Endothelial cell (in vitro differentiated cells): ENCODE measurements at places on chromosomes 11 and 22. TPM values are rescaled to one million over a fixed set of nuclear protein-coding genes. Genes with fewer than 3 reads are reported as not detected.
A peak's percentile ranks its signal among the peaks of the same experiment; 100 is the strongest.

GRCh38 chr11:65617990-65618751 is 2.6 kb downstream of the PCNX3 start:
- peaks cover 29% of the 10 kb centered on the region for H3K36me3 ChIP-seq
- no peak overlapping the region for H3K27ac ChIP-seq
- peaks cover 8% of the 10 kb centered on the region for H3K4me1 ChIP-seq

- no peak overlapping the region for H3K4me3 ChIP-seq
- no peaks in the 10 kb centered on the region for H3K36me3 ChIP-seq
- peaks cover 7% of the 10 kb centered on the region for H3K4me1 ChIP-seq
- DNase-seq = no peak
- H3K27me3 ChIP-seq = peaks cover 11% of the 10 kb centered on the region
Measured at GRCh38 chr11:63914896-63915691, 1.9 kb downstream of the RCOR2 start.

DNA sequence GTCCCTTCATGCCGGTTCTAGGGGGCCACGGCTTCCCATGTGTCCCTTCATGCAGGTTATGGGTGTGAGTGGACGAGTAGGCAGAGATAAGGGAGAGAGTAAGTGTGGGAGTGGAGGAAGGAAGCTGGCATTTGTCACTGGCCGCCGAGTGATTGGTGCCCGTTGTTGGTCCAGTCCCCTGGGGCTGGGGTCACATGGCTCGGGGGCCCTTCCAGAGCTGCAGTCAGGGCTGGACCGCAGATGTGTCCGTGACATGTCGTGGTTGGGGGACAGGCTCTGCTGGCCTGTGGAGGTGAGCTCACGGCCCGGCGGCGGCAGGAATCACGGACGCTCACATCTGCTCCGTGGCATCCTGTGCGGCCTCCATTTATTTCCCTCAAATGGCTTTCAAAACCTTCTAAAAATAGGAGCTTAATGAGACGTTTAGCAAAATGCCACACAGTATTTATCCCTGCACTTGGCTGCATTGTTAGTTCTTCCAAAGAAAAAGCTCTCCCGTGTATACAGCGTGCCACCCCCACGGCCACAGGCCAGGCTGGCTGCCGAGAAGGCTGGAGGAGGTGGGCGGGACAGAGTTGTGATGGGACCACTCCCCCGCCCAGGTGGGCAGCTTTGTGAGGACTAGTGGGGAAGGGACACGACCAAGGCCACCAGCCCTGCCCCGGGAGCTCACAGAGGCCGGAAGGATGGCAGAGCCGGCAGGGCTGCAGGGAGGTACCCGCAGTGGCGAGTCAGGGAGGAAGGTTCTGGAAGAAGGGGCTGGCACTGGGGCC is 386.7 kb downstream of the TBC1D22A start:
- no peak overlapping the region for H3K4me3 ChIP-seq
- peaks cover 19% of the 10 kb centered on the region for H3K27me3 ChIP-seq
- DNase-seq = no peak
- H3K4me1 ChIP-seq = peaks cover 4% of the 10 kb centered on the region
- no peak overlapping the region for H3K27ac ChIP-seq

- peaks cover 3% of the 10 kb centered on the region for H3K27me3 ChIP-seq
- H3K27ac ChIP-seq = no peak overlapping the region
- DNase-seq = no peak
- no peaks in the 10 kb centered on the region for H3K36me3 ChIP-seq
Measured at GRCh38 chr11:20474882-20475517, 87.5 kb downstream of the PRMT3 start.

- no peak for DNase-seq
- H3K4me3 ChIP-seq = no peak overlapping the region
- peaks cover 4% of the 10 kb centered on the region for H3K36me3 ChIP-seq
- peaks cover 1% of the 10 kb centered on the region for H3K27me3 ChIP-seq
Measured at GRCh38 chr11:73426219-73426850, 50.1 kb downstream of the RELT start.

- H3K36me3 ChIP-seq = no peaks in the 10 kb centered on the region
- H3K27me3 ChIP-seq = peaks cover 2% of the 10 kb centered on the region
- H3K4me1 ChIP-seq = peaks cover 14% of the 10 kb centered on the region
- DNase-seq = no peak
Measured at GRCh38 chr11:93651052-93651451, 10.4 kb upstream of the CEP295 start.

- H3K4me1 ChIP-seq = peaks cover 16% of the 10 kb centered on the region
- no peak for DNase-seq
- no peak overlapping the region for H3K4me3 ChIP-seq
- peaks cover 5% of the 10 kb centered on the region for H3K27me3 ChIP-seq
- H3K36me3 ChIP-seq = peaks cover 8% of the 10 kb centered on the region
Measured at GRCh38 chr11:64687204-64687603, 35.8 kb downstream of the NRXN2 start.

- no peak overlapping the region for H3K4me3 ChIP-seq
- H3K36me3 ChIP-seq = no peaks in the 10 kb centered on the region
- H3K4me1 ChIP-seq = peaks cover 17% of the 10 kb centered on the region
- no peak overlapping the region for H3K27ac ChIP-seq
- H3K27me3 ChIP-seq = peaks cover 1% of the 10 kb centered on the region
- no peak for DNase-seq
Measured at GRCh38 chr22:27329966-27330645, 471.4 kb downstream of the MN1 start.

GRCh38 chr11:85764796-85765195 is 46.1 kb downstream of the SYTL2 start:
- DNase-seq = no peak
- H3K36me3 ChIP-seq = no peaks in the 10 kb centered on the region
- peaks cover 6% of the 10 kb centered on the region for H3K4me1 ChIP-seq
- no peak overlapping the region for H3K4me3 ChIP-seq

- H3K36me3 ChIP-seq = peaks cover 5% of the 10 kb centered on the region
- no peak overlapping the region for H3K27ac ChIP-seq
- peaks cover 3% of the 10 kb centered on the region for H3K27me3 ChIP-seq
- H3K4me3 ChIP-seq = peak overlapping the region; percentile 90
- DNase-seq = no peak
Measured at GRCh38 chr22:25563761-25564319, 635 bp upstream of the GRK3 start.

GRCh38 chr11:74185695-74186094 is 14.6 kb downstream of the PPME1 start:
- no peaks in the 10 kb centered on the region for H3K4me1 ChIP-seq
- no peak overlapping the region for H3K4me3 ChIP-seq
- no peak overlapping the region for H3K27ac ChIP-seq
- peaks cover 12% of the 10 kb centered on the region for H3K36me3 ChIP-seq
- no peaks in the 10 kb centered on the region for H3K27me3 ChIP-seq

GRCh38 chr11:81548123-81548522 is 1185.5 kb downstream of the FAM181B start:
- no peaks in the 10 kb centered on the region for H3K36me3 ChIP-seq
- H3K4me1 ChIP-seq = no peaks in the 10 kb centered on the region

GRCh38 chr11:44235765-44236201 is 74.2 kb downstream of the ALX4 start:
- H3K4me1 ChIP-seq = no peaks in the 10 kb centered on the region
- no peaks in the 10 kb centered on the region for H3K27me3 ChIP-seq
- H3K27ac ChIP-seq = no peak overlapping the region
- peaks cover 4% of the 10 kb centered on the region for H3K36me3 ChIP-seq
- H3K4me3 ChIP-seq = no peak overlapping the region
- no peak for DNase-seq

DNA sequence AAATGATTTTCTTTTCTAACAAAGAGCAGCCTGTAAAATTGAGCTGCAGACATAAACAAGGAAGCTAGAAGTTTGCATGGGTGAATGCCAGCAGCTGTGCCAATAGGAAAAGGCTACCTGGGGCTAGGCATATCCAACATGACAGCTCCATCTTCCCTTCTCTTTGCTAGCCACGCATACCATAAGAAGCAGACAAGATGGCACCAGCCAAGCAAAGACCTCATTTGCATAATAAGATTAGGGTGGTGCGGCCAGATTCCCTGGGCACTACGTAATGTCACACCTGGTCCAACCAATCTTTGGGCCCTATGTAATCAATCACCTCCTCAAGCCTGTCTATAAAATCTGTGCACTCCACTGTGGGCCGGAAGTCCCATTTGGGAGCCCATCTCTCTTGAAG is 108.3 kb downstream of the SWAP70 start:
- H3K27me3 ChIP-seq = peaks cover 1% of the 10 kb centered on the region
- H3K4me1 ChIP-seq = no peaks in the 10 kb centered on the region
- peaks cover 9% of the 10 kb centered on the region for H3K36me3 ChIP-seq
- no peak overlapping the region for H3K4me3 ChIP-seq

GRCh38 chr11:113014262-113015097 is 53.3 kb downstream of the NCAM1 start:
- no peaks in the 10 kb centered on the region for H3K4me1 ChIP-seq
- peaks cover 3% of the 10 kb centered on the region for H3K27me3 ChIP-seq
- no peak overlapping the region for H3K27ac ChIP-seq
- H3K4me3 ChIP-seq = no peak overlapping the region

GRCh38 chr11:68998390-68998911 is 14.6 kb downstream of the MRGPRF start:
- no peak overlapping the region for H3K4me3 ChIP-seq
- DNase-seq = no peak
- peaks cover 13% of the 10 kb centered on the region for H3K27me3 ChIP-seq
- H3K4me1 ChIP-seq = peaks cover 2% of the 10 kb centered on the region

The TRPM5 gene
- total RNA-seq = 0.38 TPM

The ESAM gene
- total RNA-seq = 490 TPM

The FDXACB1 gene
- total RNA-seq = 1.4 TPM

The PGA4 gene
- 0.64 TPM for total RNA-seq

The TESMIN gene
- total RNA-seq = 3.4 TPM

The LGALS1 gene
- total RNA-seq = 18.6 TPM

The GPR83 gene
- 0.31 TPM for total RNA-seq

The TSPAN18 gene
- 717 TPM for total RNA-seq

The IL17REL gene
- total RNA-seq = 0.15 TPM

The CHCHD10 gene
- total RNA-seq = 55.8 TPM

The MPEG1 gene
- total RNA-seq = not detected

The MAP6 gene
- 0.26 TPM for total RNA-seq
